Activated T-cell treated with anti-CD3 and anti-CD28 coated beads, Interleukin-2, amount 50 U/mL, for 48 hours (primary cell): ENCODE measurements at places on chromosomes 6 and 20.

- DNase-seq, result no peak
These were observed 431.8 kb downstream of the PREX1 start for GRCh38 chr20:48395816-48396546.

DNA sequence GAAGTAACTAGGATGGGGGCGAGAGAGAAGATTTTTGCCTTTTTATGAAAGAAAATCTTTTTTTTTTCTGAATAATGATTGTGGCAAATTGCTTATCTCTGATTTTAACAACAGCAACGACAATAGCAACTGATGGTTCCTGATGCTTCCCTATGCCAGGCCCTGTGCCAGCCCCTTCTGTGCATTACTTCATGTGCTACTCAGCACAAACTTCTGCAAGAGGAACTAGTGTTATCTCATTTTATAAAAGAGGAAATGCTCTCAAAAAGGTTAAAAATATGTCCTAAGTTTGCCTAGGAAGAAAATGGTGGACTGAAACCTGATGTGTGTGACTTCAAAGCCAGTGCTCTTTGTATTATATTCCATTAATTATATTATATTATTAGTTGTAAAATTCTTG, 74.0 kb upstream of the RALGAPA2 start:
- no peak for DNase-seq

DNA sequence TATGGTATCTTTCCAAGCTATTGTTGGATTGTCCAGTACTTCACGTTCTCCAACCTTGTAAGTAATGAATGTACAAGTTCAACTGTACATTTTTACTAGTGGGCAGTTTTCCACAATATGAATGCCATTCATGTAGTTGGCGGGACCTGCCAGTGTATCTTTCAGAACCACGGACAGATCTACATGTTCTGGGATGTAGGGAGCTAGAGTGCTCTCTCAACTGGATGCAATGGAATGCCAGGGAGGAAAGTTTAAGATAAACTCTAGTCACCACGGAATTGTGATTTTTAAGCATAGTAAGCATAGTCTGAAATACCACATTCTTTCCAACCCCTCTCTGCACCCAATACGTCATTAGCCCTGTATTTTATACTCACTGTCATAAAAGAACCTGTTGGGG, 21.5 kb upstream of the HLA-C start:
- no peak for DNase-seq

- no peak for DNase-seq
These were observed 216.1 kb downstream of the LMBRD1 start for GRCh38 chr6:69580706-69581105.

GRCh38 chr6:84967389-84967788, 203.0 kb upstream of the TBX18 start:
- DNase-seq, result no peak

GRCh38 chr6:137311940-137312339, 92.8 kb upstream of the IFNGR1 start:
- no peak for DNase-seq
